ENCODE measurements at places on chromosomes 3 and 15.
A peak's percentile ranks its signal among the peaks of the same experiment; 100 is the strongest.

DNA sequence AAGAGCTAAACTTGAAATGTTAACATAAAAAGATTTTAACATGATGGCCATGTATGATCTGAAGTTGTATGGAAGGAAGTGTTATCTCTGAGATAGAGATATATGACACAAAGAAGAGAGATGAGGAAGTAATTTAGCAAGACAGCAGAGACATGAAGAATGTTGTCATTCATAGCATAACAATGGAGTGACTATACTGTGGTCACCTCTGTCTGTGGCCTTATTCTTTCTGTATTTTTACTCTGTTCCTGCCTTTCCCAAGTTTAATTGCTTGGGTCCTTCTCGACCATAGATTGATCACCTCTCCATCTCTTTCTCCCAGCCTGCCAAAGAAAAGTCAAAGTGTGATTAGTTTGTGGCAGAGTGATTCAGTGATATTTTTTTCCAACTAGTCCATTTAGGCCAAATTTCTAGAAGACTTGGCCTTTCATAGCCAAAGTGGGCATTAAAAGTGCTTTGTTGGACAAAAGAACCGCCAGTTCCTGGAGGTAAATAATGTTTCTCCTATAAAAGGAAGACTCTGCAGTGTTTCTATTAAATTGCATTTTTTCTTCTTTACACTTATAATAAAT, 711.9 kb downstream of the CADM2 start:
- DNase-seq = no peak

DNA sequence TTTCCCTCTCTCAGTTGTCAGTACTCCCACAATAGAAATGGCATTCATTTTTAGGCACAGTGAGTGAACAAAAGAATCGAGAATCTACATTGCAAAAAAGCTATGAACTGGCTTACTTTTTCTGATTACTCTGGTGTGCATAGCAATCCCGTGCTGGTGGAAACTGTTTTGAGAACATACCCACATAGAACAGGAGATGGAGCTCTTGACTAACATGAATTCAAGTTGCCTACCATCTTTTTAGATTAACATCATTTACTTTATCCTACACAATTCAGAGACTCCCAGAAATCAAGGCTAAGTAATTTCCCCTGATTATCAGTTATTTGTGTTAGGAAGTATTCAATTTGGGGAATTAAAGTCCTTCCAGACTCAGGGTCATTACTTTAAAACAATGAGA, 326.6 kb downstream of the ARPP21 start:
- no peak for DNase-seq

- no peak for DNase-seq
Measured at GRCh38 chr15:25936004-25936403, 72.9 kb upstream of the ATP10A start.

- no peak for DNase-seq
Measured at GRCh38 chr15:36527235-36528162, 51.9 kb upstream of the CDIN1 start.

GRCh38 chr15:49898097-49898496, 220.9 kb downstream of the ATP8B4 start:
- DNase-seq = no peak

DNA sequence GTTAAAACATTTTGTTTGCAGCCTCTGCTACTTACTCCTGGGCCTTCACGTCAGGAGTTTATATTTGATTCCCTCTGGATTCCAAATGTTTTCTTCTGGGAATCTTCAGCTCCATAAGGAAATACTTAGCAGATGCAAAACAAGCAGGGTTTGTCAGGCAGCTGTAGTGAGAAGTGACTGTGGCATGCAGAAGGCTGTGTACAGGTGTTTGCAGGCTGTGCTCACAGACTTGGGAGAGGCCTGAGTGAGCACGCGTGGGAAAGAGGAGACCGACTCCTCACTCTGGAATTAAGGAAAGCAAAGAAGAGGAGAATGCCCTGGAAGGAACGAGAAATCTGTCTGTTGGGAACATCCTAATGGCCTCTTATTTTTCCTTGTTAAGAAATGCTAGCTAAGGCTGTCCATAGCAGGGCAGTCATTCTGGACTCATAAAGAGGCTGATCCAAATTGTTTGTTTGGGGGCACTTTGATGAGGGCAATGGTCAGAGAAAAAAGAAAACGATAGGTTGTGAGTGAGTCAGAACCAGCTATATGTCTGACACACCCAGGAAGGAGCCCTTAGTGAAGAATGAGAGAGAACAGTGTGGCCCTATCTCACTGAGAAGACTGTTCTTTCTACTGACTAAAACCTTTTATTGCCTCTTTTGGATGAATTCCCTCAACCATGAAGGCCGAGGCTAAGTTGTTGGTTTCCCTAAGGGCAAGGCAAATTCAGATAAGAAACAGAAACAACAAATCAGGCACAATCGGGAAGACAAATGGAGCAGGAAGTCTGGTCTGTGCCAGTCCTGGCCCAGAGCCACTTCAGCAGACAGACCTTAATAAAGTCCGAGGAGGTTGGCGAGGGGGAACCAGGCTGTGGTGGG, 82.6 kb downstream of the TGFBR2 start:
- DNase-seq = peak; percentile 21

GRCh38 chr3:12303534-12303933, 14.7 kb downstream of the PPARG start:
- peak; percentile 41 for DNase-seq

DNA sequence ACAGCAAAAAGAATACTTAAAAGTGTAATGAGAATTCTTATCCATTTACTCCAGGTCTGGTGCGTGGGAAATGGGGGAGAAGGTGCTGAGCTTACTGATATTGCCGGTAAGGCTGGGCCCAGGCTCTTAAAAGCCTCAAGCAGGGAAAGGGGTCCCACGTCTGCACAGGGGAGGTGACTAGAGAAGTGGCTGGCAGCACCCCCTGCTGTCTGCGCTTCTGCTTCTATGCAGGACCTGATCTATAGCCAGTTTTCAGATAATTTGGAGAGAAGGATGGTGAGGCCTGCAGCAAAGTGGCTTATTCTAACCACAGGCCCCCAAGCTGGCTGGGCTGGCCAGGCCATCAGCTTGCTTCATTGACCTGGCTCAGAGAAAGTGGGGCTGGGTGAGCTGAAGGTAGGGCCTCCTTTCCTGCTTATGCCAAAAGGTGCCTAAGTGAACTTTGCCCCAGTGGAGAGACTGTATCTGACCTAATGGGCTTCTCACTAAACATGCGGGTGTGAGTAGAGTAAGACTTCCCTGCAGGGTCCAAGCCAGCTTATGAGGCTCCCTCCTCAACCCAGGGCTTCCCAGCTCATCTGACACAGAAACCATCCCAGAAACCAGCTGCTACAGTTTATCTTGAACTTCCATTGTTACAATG, 30.9 kb upstream of the ATP1B3 start:
- DNase-seq = no peak

- no peak for DNase-seq
Measured at GRCh38 chr15:82880704-82881103, 71.3 kb downstream of the WHAMM start.

DNA sequence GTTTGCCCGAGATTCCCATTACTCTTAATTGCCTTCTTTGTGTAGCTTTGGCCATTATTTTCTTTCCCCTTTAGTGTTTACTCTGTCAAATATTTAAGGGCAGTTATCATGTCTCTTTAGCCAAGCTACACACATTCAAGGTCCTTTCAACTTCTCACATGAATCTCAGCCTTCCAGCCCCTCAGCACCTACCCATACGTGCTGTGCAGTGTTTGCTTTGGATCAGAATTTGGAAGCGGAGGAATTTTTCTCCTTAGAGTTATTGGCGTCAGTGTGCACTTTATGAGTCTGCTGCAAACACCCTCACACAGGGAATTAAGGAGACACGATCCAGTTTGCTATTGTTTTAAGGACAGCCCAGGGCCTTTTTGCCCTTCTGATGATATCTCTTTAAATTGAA, 231.6 kb downstream of the CACNA2D3 start:
- no peak for DNase-seq

GRCh38 chr3:52153389-52154096, 680 bp downstream of the POC1A start:
- DNase-seq = peak; percentile 47

- DNase-seq = no peak
Measured at GRCh38 chr3:195209847-195210265, 61.1 kb downstream of the XXYLT1 start.

DNA sequence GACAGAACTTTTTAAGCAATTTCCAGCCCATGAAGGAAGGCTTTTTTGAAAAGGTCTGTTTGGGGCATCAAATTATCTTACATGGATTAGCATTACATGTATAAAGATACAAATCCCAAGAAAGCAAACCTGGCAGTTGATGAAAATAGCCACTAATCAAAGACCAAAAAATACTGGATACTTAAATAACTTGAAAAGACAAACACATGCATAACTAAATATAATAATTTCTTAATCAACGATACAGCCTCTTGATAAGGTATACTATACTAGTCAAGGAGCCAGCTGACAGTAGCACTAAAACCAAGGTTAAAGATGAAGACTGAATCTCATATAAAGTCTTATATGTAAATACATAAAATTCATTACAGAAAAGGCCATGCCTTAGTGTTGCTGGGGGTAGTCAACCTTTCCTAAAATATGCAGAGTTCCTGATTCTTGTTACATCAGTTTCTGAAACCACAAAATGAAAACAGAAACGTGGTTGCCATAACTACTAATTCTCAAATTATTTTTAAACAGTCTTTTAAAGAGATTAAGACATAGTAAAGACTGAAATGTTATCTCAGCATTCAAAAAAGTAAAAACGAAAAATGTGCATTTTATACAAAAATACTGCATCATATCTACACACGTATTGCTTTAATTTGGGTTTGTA, 2.0 kb downstream of the ANKRD28 start:
- no peak for DNase-seq

DNA sequence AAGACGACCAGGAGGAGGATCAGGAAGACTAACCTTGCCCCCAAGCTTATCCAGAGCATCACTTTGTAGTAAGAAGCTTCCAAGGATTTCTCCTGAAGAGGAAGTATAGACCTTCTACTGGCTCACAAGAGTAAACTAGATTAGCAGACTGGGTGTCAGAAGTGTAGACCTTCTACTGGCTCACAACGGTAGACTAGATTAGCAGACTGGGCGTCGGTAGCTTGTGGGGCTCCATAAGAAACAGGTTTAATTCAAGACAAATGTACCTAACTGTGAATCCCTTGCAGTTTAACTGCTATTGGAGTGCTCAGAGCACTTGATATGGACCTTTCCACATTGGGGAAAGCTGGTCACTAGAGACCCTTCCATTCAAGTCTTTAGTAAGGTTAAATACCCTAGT, 12.9 kb downstream of the FBXO40 start:
- no peak for DNase-seq

GRCh38 chr3:58135712-58136543, 74.8 kb downstream of the DNASE1L3 start:
- no peak for DNase-seq

GRCh38 chr15:60798821-60799220, 319.9 kb upstream of the ICE2 start:
- no peak for DNase-seq

DNA sequence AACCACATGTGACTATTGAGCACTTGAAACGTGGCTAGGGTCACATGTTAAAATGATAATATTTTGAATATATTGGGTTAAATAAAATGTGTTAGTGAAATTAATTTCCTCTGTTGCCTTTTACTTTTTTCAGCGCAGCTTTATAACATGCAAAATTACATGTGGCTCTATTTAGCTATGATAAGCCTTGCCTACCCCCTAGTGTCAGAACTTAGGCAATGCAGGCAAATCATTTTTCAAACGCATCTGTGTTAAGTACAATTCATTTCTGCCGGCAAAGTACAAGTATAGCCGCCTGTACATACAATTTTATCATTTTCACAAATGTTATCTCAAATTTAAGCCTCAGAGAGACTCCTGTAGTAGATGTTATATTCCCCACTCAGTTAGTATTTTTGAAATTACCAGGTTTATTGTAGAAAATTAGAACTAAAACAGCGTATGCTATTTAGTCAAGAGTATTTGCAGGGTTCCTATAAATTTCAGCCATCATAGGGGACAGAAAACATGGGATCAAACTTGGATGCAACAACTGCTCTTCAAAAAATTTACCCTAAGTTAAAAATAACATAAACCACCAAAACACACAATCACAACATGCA, 56.1 kb downstream of the TAFA4 start:
- DNase-seq = peak; percentile 35

DNA sequence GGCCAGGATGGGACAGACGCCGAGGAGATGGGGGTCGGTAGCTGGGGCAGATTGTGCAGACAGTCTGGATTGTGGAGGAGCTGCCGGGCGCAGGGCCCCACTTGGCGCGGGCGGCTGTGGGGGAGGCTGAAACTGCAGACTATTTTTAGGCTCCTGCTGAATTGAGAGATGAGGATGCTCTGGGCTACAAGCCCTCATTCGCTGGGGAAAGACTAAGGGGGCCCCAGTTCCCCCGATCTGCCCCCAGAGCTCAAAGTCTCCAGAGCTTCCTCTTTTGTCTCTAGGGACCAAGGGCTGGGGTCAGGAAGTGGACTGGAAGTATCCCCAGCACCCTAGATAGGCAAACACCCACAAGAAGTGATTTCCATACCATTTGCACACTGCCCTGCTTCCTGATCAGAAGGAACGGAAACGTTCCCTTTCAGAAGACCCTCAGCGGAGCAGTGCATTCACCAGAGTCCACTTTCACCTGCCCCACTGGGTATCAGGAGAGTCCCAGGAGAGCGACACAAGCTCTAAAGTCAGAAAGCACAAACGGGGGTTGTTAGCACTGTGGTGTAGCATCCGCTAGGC, 29.7 kb downstream of the SEMA7A start:
- DNase-seq = no peak

- no peak for DNase-seq
Measured at GRCh38 chr3:189602471-189602870, 28.7 kb upstream of the TP63 start.
